Adrenal gland (tissue), 19 donors: ENCODE measurements at places on chromosomes 7 and 10. TPM values are rescaled to one million over a fixed set of nuclear protein-coding genes. Genes with fewer than 3 reads are reported as not detected.

The CRHR2 gene
- not detected for polyA plus RNA-seq

DNA sequence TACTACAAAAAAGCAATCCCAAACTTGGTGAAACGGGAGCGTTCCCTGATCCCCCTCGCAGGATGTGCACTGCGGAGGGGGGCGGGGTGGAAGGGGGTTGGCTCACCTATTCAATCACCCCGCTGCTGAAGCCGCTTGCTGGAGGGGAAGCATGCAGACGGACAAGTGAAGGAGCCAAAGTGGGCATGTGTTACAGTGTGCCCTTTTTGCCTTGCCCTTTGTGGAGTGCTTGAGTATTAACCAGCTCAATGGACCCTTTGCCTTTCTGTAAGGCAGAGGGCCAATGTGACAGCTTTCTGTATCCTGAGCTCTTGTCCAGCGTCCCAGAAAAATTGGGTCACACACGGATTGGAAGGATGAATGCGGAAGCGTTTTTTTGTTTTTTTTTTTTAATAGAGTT, 348.9 kb upstream of the NPSR1 start:
- DNase-seq = no peak

The ERV3-1 gene
- 9.6 TPM for polyA plus RNA-seq

The PPP1R9A gene
- polyA plus RNA-seq = 7.2 TPM

The JAZF1 gene
- 25.8 TPM for polyA plus RNA-seq

DNA sequence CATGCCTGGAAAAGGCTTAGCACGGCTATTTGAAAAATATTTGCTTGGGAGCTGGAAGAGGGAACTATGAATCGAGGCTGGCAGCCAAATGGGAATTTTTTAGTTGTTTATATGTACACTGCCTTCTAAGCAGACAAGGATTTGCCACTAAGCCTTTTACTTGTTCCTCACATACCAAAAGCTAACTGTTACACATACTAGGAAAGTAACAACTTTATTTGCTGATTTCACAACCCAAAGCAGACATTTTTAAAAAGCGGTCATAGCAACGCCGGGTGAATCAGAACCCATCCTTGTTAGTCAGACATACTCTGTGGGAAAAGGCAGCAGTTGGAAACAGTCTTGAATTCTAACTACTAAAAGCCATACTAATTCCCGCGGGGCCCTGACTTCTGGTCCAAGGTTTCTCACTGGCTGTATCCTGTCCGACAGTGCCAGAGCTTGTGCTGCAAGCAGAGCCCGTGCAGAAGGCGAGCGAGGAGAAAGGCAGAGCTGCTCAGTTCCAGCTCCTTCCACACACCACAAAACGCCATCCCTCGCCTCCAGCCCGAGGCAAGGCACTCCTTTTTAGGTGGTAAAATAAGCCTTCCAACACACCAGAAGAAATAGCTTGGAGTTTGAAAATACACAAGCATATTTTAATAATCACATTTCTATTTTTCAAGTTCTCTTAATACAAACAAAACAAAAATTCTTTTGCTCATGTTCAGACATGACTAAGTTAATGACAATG, 89.2 kb downstream of the RNF216 start:
- DNase-seq = peak; percentile 56

DNA sequence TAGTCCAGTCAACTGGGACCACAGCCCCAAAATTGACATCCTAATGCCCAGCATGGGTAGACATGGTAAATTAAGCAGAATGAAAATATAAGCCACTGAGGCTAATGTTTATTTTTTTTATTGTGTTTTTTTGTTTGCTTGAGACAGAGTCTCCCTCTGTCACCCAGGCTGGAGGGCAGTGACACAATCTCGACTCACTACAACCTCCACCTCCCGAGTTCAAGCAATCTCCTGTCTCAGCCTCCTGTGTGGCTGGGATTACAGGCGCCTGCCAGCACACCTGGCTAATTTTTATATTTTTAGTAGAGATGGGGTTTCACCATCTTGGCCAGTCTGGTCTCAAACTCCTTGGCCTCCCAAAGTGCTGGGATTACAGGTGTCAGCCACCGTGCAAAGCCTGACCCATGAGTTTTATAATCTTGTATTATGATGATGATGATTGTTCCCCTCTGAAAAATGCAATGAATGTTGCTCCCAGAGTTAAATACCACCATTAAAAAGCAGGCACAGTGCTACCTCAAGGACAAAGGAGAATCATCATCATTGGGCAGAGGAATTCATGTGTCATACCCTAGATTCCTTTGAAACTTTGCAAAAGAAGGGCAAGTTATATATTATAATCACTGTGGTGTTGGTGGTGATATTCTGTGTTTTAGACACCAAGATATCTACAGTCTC, 228.0 kb downstream of the PARD3 start:
- no peak for DNase-seq

DNA sequence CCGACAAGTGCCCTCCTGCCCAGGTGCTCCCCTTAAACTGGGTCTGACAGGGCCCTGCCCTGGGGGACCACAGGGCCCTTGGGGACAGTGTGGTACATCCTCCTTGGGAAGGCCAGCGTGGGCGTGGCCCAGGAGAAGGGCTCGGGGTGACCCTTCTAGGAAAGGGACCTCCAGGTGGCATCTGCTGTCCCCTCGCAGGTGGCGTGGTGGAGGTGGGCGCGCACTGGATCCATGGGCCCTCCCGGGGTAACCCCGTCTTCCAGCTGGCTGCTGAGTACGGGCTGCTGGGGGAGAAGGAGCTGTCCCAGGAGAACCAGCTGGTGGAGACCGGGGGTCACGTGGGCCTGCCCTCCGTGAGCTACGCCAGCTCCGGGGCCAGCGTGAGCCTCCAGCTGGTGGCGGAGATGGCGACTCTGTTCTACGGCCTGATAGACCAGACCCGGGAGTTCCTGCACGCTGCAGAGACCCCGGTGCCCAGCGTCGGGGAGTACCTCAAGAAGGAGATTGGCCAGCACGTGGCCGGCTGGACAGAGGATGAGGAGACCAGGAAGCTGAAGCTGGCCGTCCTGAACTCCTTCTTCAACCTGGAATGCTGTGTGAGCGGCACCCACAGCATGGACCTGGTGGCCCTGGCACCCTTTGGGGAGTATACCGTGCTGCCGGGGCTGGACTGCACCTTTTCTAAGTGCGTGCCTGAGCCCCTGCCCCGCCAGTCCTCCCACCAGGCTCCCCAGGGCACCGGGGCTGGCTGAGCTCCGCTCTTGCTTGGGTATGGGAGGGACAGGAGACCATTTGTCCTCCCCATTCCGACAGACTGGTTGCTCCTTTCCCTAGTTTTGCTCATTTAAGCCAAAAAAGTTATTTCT, 972 bp downstream of the PAOX start:
- no peak for DNase-seq

- DNase-seq = no peak
Observed at GRCh38 chr7:45390180-45390579, 184.0 kb upstream of the ADCY1 start.

DNA sequence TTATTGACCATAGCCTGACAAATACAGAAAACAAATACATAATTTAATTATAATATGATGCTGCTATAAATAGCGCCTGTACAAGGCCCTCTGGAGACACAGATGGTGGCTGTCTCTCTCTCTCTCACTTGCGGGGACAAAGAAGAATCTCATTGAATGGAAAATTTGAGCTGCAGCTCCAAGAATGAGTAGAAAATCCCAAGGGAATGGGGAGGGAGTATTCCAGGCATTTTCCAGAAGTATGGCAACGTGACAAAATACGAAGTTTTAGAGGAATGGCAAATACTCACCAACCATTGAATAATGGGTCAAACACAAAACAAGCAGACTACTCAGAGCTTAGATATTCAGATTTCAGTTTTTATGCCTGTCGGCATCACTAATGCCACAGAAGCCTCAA, 179.9 kb downstream of the NRP1 start:
- no peak for DNase-seq

GRCh38 chr10:101071885-101072433, 10.2 kb downstream of the KAZALD1 start:
- no peak for DNase-seq

DNA sequence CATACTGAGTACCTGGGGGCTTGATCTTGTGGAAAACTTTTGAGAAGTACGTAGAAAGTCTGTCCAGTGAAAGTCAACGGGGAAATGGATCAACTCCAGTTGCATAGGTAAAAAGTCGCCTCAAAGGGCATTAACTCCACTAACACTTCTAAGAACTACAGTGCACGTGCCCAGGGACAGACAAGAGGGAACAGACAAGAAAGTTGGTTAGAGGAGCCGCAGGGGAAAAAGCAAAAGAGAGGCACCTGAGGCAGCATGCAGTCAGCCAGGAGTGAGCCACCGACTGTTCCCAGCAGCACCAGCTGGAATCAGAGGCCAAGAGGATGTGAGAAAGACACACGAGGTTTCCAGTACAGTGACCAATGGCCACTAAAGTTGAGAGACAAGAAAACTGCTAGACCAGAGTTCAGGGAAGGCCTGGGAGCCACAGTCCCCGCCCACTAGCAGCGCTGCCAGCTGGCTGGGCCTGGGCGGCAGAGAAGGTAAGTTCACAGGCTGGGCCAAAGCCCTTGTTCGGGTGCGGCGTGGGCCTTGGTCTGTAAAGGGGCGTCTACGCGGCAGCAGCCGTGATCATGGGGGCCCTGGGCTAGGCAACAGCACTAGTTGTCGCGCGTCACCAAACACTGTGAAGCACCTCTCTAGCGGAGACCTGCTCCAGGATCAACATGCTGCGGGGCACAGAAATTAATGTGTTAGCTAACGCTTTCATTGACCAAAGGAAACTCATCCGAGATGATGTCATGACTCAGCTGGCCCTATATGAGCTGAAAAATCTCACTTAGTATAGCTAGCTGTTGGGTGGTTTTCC, 14.0 kb downstream of the ITGB1 start:
- no peak for DNase-seq
